ENCODE measurements at places on chromosomes 6 and 20. TPM values are rescaled to one million over a fixed set of nuclear protein-coding genes. Genes with fewer than 3 reads are reported as not detected.

DNA sequence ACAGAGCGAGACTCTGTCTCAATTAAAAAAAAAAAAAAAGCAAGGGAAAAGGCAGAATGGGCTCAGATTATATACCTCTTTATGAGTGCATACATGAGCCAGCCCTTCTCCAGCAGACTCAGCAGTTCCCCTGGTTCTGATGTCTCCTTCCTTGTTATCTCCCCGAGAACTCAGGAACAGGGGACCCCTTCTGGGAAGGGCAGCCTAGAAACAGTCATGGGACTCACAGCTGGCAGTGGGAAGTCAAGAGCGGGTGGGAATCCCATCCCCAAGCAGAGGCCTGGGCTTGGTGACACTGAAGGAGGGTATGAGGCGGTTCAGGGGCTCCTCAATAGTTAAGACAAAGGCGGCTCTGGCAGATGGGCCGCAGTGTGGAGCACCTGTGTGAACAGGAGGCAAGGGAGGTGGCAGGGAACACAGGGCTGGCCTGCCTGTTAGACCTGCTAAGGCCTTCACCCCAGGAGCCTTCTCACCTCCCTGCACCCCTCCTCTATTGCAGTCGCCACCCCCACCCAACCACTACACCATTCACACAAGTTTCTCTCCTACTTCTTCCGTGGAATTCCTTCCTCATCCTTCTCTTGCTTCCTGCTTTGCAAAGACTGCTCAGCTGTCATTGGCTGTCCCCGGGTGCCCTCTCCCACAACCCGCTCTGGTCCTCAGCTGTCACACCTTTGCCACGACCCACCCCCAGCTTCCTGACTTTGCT, 29.7 kb upstream of the MDFI start:
- H3K4me1 ChIP-seq = no peaks in the 10 kb centered on the region
- H3K36me3 ChIP-seq = no peaks in the 10 kb centered on the region
- no peaks in the 10 kb centered on the region for H3K27me3 ChIP-seq
- DNase-seq = no peak
- H3K27ac ChIP-seq = no peak overlapping the region

AKIRIN2 gene
- 13.0 TPM for total RNA-seq

HS3ST5 gene
- total RNA-seq = 0.58 TPM

SLC12A5 gene
- total RNA-seq = 0.13 TPM

DNA sequence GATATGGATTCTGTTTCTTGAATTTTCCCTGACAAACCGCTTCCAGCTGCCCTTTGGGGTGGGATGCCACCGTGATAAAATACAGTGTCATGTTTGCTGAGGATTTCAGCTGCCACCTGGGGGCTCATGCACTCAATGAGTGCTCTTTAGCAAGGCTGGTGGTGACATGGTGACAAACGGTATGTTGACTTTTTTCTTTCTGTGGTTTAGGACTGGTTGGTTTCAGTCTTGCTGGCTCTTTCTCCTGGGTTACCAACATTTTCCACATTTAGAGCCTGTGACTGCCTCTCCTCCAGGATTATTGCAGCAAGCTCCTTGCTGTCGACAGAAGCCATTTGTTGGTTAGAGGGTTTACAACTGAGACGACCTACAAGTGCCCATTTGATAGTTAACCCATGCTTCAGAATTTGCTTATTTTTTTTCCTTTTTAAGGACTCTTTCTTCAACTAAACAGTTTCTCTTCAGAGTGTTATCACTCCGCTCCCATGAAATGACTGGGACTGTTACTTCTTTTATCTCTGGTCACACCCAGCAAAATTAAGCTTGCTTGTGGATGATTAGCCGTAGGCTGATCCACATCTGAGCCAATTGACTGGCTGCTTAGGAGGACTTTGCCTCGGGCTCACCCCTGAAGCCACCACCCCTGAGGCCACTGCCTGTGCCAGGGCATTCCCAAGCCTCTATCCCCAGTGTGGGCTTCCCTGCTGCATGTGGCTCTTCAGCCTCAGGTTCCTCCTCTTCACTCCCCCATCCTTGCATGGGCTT, 48.4 kb upstream of the CDYL start:
- H3K4me1 ChIP-seq = peaks cover 2% of the 10 kb centered on the region
- no peak overlapping the region for H3K4me3 ChIP-seq
- H3K27me3 ChIP-seq = no peaks in the 10 kb centered on the region
- no peak overlapping the region for H3K27ac ChIP-seq

TTK gene
- 9.4 TPM for total RNA-seq

OXT gene
- 0.66 TPM for total RNA-seq

DNA sequence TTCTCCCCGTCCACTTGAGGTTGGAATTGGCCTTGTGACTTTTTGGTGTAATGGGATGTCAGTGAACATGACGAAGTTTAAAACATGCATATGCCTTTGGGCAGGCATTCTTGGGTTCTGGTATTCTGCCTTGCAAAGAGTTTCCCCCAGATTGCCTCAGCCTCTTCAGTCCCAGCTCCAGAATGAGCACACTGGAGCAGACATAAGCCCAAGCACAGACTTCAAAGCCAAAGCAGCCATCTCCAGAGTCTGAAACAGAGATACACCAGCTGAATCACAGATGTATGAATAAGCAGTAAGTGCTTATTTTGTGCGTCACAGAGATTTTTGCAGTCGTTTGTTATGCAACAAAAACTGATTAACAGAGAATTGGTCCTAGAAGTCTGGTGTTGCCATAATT, 546.0 kb downstream of the FRK start:
- no peaks in the 10 kb centered on the region for H3K4me1 ChIP-seq
- no peaks in the 10 kb centered on the region for H3K27me3 ChIP-seq
- H3K36me3 ChIP-seq = no peaks in the 10 kb centered on the region
- H3K27ac ChIP-seq = no peak overlapping the region

GRCh38 chr6:90365002-90365401, 68.4 kb upstream of the BACH2 start:
- no peaks in the 10 kb centered on the region for H3K36me3 ChIP-seq
- H3K4me1 ChIP-seq = peaks cover 6% of the 10 kb centered on the region
- no peak for DNase-seq
- no peak overlapping the region for H3K27ac ChIP-seq

PSORS1C1 gene
- total RNA-seq = 1.3 TPM

- DNase-seq = no peak
- H3K27me3 ChIP-seq = no peaks in the 10 kb centered on the region
- no peaks in the 10 kb centered on the region for H3K36me3 ChIP-seq
- H3K4me1 ChIP-seq = peaks cover 12% of the 10 kb centered on the region
Measured at GRCh38 chr6:3768502-3768901, 17.0 kb upstream of the PXDC1 start.

- no peaks in the 10 kb centered on the region for H3K36me3 ChIP-seq
- H3K27me3 ChIP-seq = peaks cover 8% of the 10 kb centered on the region
- no peak overlapping the region for H3K4me3 ChIP-seq
Measured at GRCh38 chr20:38313676-38314075, 9.7 kb downstream of the BPI start.

- no peaks in the 10 kb centered on the region for H3K27me3 ChIP-seq
- no peaks in the 10 kb centered on the region for H3K36me3 ChIP-seq
- DNase-seq = no peak
- no peaks in the 10 kb centered on the region for H3K4me1 ChIP-seq
- H3K27ac ChIP-seq = no peak overlapping the region
- no peak overlapping the region for H3K4me3 ChIP-seq
Measured at GRCh38 chr20:9686455-9686854, 152.4 kb downstream of the PAK5 start.

Measured in muscle of leg (tissue), 16 donors.